ENCODE measurements at places on chromosomes 16 and 17.

DNA sequence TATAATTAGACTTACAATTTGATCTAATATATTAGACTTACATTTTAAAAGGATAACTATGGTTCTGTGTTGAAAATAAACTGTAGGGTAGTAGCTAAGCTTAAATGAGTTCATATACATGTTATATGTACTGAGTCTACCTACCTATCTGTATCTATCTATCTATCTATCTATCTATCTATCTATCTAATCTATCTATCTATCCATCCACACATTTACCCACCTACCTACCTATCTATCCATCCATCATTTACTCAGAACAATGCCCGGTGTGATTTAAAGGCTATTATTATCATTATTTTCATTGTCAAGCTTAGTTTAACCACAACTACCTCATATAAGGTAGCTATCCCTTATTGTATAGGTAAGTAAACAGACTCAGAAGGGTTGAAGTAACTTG is 7.0 kb downstream of the KRT10 start:
- no peak for DNase-seq

- DNase-seq, result no peak
Measured at GRCh38 chr17:42702446-42702845, 20.1 kb downstream of the CNTNAP1 start.

DNA sequence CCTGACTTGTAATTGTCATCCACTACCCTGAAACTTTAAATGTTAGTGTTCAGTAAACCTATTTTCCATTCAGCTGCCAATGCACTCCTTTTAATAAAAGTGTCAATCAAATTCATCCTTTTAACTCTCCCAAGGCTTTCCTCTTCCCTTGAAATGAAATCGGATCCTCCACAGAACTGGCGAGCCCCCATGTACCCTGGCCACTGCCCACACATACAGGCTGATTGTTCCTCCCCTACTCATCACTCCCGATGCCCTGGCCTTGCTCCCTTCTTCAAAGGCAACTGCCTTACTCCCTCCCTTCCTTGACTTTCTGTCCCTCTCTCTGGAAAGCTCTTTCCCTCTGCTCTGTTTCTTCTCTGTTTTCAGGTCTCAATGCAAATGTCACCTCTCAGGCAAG is 7.6 kb downstream of the KRT33A start:
- DNase-seq, result no peak

DNA sequence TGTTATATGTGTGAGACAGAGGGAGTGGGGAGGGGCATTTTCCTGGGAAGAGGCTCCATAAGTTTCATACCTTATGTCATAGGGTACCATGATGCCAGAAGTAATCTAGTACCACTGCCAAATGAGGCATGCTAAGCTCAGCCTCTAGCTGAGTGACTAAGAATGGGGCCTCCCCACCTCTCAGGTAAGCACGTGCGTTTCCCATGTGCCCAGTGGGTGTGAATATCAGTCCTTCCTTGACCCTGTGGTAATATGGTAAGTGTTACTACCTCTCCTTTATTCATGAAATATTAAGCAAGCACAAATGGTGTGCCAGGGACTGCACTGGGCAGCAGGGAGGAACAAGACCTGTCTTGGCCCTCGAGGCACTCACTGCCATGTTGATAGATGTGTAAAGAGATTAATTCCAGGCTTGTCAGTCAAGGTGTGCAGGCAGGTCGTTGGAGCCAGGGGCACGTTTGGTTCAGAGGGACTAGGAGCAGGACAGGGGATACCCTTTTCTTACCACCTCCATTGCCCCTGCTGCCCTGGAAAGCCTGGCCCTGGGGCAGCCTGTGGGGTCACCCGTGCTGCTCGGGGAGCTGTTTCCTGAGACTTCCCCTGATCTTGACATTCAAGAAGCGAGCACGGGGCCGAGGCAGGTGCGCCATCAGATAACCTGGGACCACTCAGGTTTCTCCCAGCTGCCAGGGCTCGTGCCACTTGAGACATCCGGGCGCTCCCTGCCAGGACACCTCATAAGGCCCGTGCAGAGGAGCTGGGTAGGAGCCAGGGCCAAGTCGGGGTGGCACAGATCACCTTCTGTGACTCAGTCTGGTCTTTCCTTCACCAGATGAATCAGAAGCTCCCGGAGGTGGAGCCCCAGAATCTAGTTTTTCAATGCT is 8.8 kb downstream of the RSAD1 start:
- peak; percentile 31 for DNase-seq

DNA sequence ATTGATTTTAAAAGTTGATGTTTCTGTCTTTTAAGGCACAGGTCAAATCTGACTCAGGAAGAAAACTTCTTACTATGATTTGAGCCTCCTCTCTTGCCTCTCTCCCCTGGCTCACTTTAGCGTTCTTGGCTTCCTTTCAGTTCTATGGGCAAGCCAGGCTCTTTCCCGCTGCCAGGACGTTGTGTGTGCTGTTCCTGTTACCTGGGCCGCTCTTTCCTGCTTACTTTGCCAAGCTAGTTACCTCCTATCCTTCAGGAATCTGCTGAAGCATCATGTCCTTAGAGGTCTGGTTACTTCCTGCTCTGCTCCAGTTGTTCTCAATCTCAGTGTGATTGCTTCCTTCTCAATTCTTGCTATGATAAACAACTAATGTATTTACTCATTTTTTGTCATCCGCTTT is 1108.5 kb upstream of the EEF2KMT start:
- no peak for DNase-seq

- DNase-seq, result peak; percentile 88
Measured at GRCh38 chr16:705431-706188, at the start of gene FBXL16. Gene FBXL16, minus strand, starts transcription at chr16:705801. Its CDS starts 8,396 bp downstream, at chr16:697405.

GRCh38 chr16:57736419-57737351 is 1.1 kb downstream of the KATNB1 start:
- peak; percentile 44 for DNase-seq

- peak; percentile 32 for DNase-seq
Measured at GRCh38 chr17:41812381-41813151, at the start of gene FKBP10. Gene FKBP10, plus strand, starts transcription at chr17:41813004. Its CDS starts 31 bp downstream, at chr17:41813035.

DNA sequence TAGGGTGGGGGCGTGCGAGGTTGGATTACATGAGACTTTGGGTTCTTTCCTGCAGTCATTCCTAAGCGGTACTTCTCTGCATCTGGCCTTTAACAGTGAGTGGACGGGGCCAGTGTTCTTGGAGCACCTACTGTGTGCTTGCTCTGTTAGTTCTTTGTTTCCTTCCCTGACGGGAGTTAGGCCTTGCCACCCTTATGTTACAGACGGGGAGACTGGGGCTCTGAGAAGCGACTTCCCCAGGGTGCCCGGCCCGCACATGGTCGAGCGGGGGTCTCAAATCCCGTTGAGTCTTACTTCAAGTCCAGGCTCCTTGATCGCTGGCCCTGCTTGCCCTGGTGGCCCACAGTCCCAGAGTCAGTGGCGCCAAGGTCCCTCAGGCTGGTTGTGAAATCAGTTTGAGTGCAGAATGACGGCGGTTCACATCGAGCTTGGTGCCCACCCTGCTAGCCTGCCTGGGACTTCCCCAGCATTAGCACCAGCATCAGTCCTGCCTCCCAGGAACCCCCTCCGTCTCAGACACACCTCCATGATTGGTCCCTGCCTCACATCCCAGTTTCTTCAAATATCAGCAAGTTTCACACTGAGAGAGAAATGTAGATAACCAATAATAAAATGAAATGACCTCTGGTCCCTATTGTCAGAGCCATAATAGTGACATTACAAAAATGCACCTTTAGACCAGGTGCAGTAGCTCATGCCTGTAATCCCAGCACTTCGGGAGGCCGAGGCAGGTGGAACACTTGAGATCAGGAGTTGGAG is 128.0 kb downstream of the CMIP start:
- DNase-seq, result no peak

DNA sequence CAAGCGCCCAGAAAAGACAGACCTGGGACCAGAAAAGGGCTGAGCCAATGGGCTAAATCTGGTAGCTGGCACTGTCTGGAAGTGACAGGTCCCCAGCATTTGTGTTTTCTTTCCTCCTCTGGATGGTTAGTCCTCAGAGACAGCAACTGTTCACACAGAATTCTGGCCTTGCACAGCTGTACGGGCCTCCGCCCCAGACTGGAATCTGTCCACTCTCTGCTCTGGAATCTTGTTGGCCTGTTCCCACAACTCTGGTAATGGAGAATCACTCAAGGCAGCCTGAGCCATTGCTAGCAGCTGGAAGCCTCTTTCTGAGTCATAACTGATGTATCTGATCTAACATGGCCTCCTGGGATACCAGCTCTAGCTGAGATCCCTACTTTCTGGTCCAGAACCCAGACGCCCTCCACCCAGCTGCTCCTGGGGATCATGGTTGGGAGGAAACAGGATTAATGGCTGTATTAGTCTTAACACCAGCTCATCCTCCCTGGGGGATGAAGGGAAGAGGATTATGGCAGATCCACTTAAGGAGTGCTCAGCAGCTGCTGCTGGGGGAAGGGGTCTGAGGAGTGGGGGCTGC is 9.1 kb downstream of the ZNF668 start:
- no peak for DNase-seq

DNA sequence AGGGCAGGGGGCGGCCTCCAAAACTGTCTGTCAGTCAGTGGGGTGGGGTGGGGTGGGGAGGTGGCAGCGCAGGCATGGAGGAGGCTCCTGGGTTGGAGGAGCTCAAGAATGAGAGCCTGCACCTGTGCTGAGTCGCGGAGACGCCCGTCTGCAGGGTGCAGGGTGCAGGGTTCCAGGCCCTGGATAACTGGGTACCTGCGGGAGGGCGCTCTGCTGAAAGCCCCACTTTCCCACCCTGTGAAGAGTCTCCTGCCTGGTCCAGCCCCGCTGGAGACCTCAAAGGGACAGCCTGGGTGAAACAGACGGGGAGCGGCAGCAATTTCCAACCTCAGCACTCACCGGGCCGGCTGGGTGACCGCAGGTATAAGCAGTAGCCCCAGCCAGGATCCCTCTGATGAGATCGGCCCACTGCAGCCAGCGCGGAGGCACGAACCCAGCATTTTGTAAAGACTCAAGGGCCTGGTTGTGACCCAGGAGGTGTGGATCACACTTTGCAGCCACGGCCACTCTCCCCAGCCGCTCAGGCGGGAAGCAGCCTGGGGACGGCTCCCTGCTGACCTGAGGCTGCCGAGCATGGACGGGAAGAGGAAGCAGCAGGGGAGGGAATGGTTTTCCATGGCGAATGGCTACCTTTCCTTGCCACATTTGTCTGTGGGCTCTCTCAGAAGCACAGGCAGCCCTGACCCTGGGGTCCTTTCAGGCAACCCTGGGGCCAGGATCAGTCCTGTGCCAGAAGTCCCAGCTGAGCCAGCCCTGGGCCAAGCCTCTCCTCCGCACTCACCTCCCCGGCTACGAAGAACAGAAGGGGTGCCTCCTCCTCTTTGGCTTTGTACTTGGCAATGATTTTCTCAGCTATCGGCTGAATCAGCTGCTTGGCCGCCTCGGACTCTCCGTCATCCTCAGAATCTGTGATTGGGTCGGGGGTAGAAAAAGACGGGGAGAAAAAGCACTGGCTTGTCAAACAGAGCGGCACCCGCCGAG is 21.0 kb downstream of the MRM3 start:
- DNase-seq, result no peak

GRCh38 chr17:61579961-61580360 is 11.1 kb downstream of the NACA2 start:
- DNase-seq, result peak; percentile 5
